Activated CD8-positive, alpha-beta memory T cell treated with anti-CD3 and anti-CD28 coated beads for 4 hours (primary cell): ENCODE measurements at places on chromosomes 4 and X.
A peak's percentile ranks its signal among the peaks of the same experiment; 100 is the strongest.

DNA sequence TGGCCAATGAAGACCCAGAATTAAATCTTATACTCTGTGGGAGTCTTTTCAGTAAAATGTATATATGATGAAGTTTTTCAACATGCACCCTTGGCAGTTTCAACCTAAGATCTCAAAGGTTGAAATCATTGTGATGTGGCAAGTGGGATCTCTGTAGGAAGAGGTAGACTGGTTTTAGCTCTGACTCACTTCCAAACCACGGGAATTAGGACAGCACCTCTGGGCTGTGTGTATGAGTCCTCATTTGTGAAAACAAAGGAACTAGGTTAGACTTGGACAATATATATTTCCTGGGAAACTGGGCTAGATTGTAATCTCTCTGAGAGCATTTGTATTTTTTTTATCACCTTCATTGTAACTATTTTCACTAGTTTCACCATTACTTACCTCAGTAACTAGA, 333.0 kb downstream of the ADGRL3 start:
- no peak for DNase-seq

- no peak for DNase-seq
Measured at GRCh38 chr4:184845367-184846021, 19.7 kb upstream of the ACSL1 start.

GRCh38 chr4:116469582-116469981, 615.8 kb downstream of the TRAM1L1 start:
- DNase-seq = no peak

- DNase-seq = peak; percentile 55
Measured at GRCh38 chr4:6198278-6198677, 2.1 kb downstream of the JAKMIP1 start.

GRCh38 chr4:39118034-39118658, 56.1 kb downstream of the KLHL5 start:
- DNase-seq = no peak

DNA sequence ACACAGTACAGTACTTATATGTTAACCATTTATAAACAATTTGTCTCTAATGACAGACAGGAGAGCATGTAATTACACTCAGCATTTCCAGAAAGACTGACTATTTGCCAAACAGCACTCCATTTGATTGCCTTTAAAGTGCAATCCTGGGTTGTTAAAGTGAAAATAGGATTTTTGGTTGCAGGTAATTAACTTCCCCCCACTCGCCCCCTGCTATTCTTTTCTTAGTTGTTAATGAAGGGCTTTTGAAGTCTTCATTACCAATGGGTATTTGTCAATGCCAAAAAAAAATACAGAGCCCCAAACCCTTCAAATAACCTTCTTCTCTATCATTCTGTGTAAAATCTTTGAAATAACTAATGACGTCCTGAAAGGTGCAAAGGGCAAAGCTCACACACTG, 825.6 kb downstream of the STPG2 start:
- no peak for DNase-seq

DNA sequence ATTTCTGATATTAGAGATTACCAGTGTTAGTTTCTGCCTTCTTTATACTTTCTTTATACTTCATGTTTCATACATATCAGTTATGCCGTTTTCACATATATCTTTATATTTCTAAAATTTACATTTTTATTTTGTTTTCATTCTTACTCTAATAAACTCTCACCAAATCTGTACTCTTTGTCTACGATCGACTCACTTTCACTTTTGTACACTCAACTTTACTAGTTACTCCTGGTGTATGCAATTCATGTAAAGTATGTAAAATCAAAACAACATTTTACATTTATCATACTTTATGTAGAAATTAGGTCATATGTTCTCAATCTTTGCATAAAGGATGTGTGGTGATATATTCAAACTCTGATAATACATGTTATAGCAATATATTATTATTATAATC, 59.9 kb downstream of the UGT2A3 start:
- DNase-seq = no peak

- DNase-seq = no peak
Measured at GRCh38 chr4:104967034-104967401, 179.7 kb upstream of the TET2 start.

GRCh38 chrX:49756692-49757091, 60.9 kb upstream of the PAGE1 start:
- DNase-seq = no peak

- no peak for DNase-seq
Measured at GRCh38 chrX:154828016-154828408, 6.5 kb downstream of the SMIM9 start.

- DNase-seq = no peak
Measured at GRCh38 chr4:98958065-98958464, 29.1 kb upstream of the EIF4E start.

- no peak for DNase-seq
Measured at GRCh38 chr4:42484630-42485029, 87.3 kb downstream of the SHISA3 start.
